ENCODE measurements at places on chromosomes 6 and 20.

DNA sequence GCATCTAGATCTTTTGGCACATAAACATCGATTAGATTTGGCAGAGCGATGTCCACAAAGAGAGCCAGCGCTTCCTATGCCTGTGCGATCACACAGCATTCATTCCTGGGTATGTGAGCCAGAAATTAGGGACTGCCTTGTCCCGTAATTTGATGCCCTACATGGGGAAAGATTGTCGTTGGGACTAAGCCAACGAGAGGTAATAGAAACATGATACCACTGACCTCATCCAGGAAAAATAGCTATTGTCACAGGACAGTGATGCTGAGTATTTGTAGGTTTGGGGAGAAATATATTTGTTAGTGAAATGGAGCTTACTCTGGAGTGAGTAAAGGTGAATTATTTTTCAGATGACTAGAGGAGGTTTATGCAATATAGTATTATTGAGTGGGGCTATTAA lies 154.0 kb downstream of the TSHZ2 start:
- DNase-seq = peak; percentile 59

GRCh38 chr6:75219263-75219662 lies 13.4 kb upstream of the COL12A1 start:
- no peak for DNase-seq

GRCh38 chr20:62136283-62137091 lies 6.7 kb downstream of the PSMA7 start:
- DNase-seq = no peak

DNA sequence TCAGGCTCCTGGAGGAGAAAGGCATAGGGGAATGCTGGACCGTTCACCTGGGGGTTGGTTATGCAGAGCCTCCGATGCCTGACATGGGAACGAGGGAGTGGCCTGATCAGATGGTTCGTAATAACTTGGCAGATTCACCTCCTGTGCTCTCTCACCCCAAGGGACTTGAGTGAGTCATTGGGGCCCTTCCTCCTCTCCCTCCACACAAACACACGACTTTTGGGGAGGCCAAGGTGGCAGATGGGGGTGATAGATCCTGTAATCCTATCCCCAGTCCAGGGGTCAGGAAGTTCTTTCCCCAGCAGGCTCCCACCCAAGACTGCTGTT lies 45.6 kb upstream of the ARFGEF2 start:
- DNase-seq = no peak

- DNase-seq = no peak
Measured at GRCh38 chr20:24783631-24784492, 165.2 kb upstream of the CST7 start.

Measured in NCI-H1105 (cell line).